NCI-H1436 treated with DMSO at 0.1 percent for 48 hours (cell line): ENCODE measurements at places on chromosomes 5 and 9.

DNA sequence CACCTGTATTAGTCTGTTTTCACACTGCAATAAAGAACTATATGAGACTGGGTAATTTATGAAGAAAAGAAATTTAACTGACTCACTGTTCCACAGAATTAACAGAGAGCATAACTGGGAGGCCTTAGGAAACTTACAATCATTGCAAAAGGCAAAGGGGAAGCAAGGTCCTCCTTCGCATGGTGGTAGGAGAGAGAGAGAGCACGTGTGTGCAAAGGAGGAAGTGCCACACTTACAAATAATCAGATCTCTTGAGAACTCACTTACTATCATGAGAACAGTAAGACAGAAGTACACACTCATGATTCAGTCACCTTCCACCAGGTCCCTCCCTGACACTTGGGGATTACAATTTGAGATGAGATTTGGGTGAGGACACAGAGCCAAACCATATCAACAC, 258.7 kb downstream of the TRIM32 start:
- DNase-seq = no peak

GRCh38 chr5:150335778-150336177, 21.7 kb upstream of the TCOF1 start:
- DNase-seq = no peak

DNA sequence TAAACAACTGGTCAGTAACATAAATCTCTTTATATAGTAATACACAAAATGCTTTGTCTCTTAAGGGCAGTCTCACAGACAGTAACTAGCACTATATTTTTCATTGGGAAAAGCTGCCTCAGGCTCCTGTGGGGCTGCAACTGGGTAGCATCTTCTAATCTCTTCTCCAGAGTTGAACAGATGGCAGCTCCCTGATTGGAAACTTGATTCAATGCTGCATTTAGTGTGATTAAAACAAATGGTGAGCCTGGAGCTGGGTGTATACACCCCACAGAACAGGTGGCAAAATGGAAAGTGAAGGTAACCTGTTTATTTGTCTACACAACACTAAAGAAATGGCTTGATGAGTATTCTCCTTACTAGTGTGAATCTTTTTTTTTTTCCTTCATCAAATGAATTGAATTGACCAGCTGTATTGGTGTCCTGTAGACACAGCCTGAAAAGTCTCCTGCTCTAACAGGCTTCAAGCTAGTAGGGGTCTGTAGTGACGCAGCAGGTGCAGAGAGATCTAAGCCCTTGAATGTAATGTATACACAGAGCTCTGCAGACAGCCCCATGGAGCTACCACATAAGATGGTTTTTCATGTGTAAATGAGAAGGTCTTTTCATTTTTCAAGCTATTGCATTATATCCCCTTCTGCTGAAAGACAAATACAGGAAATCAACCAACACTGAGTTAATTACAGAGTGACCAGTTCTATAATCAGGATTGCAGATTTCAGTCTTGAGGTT, 43.3 kb downstream of the IZUMO3 start:
- no peak for DNase-seq

DNA sequence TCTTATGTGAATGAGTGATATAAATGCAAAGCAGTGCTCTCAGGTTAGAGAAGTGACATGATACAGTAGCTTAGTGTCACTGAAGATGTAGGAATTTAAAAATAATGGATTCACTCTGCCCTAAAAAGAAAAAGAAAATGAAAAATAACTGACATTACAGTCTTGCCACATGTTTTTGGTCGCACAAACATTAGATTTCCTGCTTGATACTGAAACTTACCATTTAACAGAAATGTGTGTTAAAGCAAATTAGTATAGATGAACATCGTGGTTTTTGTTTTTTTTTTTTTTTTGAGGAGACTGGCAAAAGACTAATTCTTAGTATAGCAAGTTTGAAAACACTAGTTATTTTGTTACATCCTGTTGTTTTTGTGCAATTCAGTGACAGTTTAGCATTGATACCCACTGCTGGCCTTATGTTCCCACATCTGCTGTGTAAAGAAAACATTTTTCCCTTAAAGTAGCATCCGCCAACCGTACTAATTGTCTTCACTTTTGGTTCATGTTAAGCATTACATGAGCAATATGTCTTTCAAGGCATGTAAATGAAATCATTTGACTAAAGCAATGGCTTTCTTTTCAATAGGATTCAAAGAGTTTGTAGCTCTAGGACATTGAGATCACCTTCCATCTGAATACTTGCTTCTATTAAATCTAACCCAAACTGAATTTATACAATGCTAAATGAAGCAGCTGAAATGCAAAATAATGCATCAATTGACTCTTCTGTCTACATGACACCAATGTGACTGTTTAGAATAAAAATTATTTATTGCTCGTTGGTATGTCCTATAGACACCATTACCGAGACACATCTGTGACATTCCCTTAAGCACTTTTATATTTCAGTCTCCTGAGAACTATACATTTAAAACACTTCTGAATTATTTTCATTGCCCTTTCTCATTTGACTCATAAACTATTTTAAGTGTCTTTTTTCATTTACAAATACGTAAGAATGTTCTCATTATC, 859.1 kb downstream of the MAT2B start:
- DNase-seq = no peak

- no peak for DNase-seq
These were observed 47.7 kb upstream of the TCERG1 start for GRCh38 chr5:146399481-146399880.

GRCh38 chr5:122141751-122142150, 12.4 kb downstream of the ZNF474 start:
- no peak for DNase-seq

GRCh38 chr5:53965459-53965858, 344.9 kb downstream of the ARL15 start:
- no peak for DNase-seq

- no peak for DNase-seq
These were observed 18.5 kb upstream of the GNE start for GRCh38 chr9:36276781-36277181.
